ENCODE measurements at places on chromosomes 3 and 15. TPM values are rescaled to one million over a fixed set of nuclear protein-coding genes. Genes with fewer than 3 reads are reported as not detected.

ALG1L2 gene
- total RNA-seq, result 3.6 TPM

TMEM42 gene
- 10.6 TPM for total RNA-seq

SUSD5 gene
- total RNA-seq, result 132 TPM

CD200R1 gene
- total RNA-seq, result 6.5 TPM

SKIC8 gene
- total RNA-seq, result 41.4 TPM

MORC1 gene
- not detected for total RNA-seq

SLC22A14 gene
- 0.42 TPM for total RNA-seq

PPCDC gene
- 8.2 TPM for total RNA-seq

P2RY1 gene
- total RNA-seq, result 3.1 TPM

Measured in aorta (tissue), 5 donors.